Stimulated activated CD4-positive, alpha-beta T cell treated with anti-CD3 and anti-CD28 coated beads, TNF-alpha, amount 100 ng/mL, for 4 hours (primary cell): ENCODE measurements at places on chromosomes 13 and 19.
A peak's percentile ranks its signal among the peaks of the same experiment; 100 is the strongest.

- DNase-seq: no peak
Measured at GRCh38 chr19:4227771-4228170, 1.6 kb upstream of the EBI3 start.

GRCh38 chr13:25525884-25526283 is 154.1 kb downstream of the ATP8A2 start:
- DNase-seq: no peak

GRCh38 chr13:93268327-93269028 is 41.9 kb downstream of the GPC6 start:
- no peak for DNase-seq

- no peak for DNase-seq
Measured at GRCh38 chr13:30712536-30713532, 22.5 kb upstream of the ALOX5AP start.

- DNase-seq: no peak
Measured at GRCh38 chr13:26954976-26955375, 194.4 kb upstream of the GPR12 start.

DNA sequence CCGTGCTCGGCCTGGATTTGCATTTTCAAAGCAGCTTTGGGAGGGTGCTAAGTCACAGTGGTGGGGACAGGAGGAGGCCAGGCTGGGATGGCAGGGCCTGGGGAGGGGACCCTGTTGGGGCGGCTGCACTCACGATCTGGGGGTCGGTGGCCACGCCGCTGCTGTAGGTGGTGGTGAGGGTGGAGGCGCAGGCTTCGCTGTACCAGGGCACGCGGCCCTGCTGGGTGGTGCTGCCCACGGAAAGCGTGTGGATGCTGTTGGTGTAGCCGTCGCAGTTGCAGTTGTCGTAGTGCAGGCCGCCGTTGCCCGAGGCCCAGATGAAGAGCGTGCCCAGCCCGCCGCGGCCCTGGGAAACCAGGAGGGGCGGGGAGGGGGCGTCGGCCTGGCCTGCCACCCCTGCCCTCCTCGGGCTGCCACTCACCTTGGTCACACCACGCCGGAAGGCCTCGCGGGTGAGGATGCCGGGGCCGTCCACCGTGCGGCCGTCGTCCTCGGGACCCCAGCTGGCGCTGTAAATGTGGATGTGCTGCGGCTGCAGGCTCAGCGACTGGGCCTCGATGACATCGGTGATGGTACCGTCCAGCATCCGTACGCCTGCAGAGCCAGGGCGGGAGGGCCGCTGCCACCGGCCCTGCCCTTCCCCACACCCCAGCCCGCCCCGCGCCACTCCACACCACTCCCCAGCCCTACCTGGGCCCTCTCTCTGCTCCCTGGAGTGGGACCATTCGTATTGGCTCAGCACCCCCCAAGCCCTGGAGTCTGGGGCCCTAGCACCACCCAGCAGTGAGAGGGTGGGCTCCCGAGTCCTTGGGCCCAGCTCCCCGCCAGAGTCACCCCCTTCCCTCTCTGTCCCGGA is 3.2 kb downstream of the PCSK4 start:
- DNase-seq: no peak

DNA sequence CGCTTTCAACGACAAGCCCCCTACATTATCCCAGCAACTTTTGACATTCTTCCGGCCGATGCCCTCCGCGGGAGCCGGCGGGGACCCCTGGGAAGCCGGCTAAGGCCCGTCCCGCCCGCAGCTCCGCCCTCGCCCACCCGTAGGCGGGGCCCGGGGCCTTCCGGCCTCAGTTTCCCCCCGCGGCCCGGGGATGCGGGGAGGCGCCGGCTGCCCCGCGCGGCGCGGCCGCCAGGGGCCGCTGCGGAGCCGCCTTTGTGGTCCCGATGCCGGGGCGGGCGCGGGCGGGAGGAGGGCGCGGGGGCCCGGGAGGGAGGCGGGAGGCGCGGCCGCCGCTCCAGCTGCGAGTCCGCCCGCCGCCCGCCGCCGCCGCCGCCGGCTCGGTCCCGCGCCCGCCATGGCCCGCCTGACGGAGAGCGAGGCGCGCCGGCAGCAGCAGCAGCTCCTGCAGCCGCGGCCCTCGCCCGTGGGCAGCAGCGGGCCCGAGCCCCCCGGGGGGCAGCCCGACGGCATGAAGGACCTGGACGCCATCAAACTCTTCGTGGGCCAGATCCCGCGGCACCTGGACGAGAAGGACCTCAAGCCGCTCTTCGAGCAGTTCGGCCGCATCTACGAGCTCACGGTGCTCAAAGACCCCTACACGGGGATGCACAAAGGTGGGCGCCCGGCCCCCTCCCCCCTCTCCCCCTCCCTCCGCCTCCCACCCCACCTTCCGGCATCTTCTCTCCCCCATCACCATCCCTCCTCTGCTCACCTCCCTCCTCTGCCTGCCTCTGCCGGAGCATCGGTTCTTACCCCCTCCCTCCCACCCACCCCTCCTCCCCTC is at the start of gene CELF5:
Gene CELF5 (plus strand): TSS at position 316 of the 823 bp plus-strand sequence. CDS start 79 bp downstream, at position 395.
- peak; percentile 42 for DNase-seq

- no peak for DNase-seq
Measured at GRCh38 chr19:43489310-43489709, 15.2 kb downstream of the PHLDB3 start.

- no peak for DNase-seq
Measured at GRCh38 chr19:50795664-50796073, 5.5 kb downstream of the ACP4 start.

GRCh38 chr19:46604781-46605355 is 3.7 kb downstream of the CALM3 start:
- no peak for DNase-seq

GRCh38 chr13:37263871-37264270 is 158.4 kb upstream of the CSNK1A1L start:
- no peak for DNase-seq

GRCh38 chr13:113842336-113843062 is 21.4 kb downstream of the GAS6 start:
- no peak for DNase-seq

DNA sequence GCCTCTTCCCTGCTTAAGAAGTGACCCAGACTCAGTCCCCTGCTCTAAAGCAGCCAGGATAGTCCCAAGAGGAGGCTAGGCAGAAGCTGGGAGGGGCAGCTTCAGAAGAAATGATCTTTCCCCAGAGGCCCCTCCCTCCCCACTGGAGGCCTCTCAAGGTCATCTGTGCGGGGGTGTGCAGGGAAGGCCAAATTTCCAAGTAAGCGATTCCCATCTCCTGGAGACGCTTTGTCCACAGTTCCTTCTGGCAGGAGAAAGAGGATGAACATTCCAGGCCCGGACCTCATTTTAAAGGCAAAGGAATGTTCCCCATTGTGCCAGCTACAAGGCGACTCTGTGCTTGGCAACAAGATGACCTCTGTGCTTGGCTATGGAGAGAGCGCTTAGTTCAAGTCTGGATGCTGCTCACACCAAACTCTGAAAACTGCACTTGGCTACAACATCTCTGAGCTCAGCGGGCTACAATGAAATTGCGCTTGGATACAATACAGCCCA is 23.5 kb downstream of the COL5A3 start:
- DNase-seq: no peak

DNA sequence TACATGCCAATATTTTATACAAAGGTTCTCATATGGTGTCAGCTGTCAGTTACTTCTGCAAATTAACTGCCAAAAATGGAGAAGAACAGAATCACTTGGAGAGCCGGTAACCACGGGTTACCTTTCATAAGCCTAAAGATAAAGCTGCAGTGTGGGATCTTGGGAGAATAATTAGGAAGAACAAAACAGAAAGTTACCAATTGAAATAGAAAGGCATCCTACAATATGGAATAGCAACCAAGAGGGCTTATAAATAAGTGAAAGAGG is 74.2 kb downstream of the TSHZ3 start:
- DNase-seq: no peak

DNA sequence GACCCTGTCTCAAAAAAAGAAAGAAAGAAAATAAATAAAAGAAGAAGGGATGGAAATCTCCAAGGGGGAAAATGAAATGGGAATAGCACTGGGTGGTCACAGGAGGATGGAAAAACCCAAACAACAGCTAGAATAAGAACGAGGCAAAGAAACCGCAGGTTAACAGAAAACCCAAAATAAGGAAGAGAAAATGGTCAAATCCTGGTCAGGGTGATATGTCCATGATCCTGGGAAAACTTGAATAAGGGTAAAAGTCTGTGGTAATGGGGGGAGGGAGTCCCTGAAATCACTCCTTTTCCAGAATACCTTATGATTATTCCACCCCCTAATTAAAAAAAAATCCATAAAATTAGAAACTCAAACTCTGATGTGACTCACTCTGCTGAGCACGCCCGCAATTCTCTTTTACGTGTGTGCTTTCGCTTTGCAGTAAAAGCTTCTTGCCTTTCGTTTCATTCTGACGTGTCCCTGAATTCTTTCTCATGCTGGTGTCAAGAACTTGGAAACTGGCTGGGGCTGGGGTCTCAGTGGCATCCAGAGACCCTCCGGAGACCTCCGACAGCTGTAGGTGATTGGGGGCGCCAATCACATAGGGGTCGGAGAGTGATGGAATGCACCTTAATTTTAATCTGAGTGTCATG is 4.3 kb upstream of the NAXD start:
- DNase-seq: no peak

DNA sequence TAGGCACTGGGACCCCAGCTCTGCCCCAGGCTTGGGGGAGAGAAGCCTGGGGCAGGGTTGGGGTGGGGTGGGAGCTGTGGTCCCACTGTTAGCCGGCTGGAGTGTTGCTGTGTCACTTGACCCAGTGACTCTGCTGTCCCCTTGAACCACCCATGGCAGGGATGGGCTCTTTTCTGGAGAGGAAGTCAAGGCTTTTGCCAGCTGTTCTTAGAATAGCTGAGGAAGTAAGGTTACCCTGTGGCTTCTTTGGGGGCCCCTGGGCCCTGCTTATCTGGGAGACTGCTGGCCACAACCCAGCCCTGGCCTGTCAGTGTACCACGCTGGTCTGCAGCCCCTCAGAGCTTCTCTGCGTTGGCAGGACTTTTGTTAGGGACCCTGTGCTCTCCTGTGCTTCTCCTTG is 9.1 kb downstream of the PNPLA6 start:
- no peak for DNase-seq

DNA sequence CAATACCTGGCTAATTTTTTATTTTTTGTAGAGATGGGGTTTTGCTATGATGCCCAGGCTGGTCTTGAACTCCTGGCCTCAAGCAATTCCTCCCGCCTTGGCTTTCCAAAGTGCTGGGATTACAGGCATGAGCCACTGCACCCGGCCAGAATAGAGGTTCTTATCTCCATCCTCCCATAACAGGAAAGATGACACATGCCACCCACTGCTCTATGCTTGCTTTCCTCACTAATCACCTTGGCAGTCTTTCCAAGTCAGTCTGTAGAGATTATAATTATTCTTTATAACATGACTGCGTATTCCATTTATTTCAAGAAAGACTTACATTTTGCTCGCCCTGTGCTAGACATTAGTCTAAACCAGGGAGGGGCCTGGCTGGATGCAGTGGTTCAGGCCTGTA is 6.7 kb downstream of the VAV1 start:
- DNase-seq: no peak
